BJ (cell line): ENCODE measurements at places on chromosomes 6 and 20.

GRCh38 chr6:137727216-137727765, 139.8 kb upstream of the TNFAIP3 start:
- no peak for DNase-seq

DNA sequence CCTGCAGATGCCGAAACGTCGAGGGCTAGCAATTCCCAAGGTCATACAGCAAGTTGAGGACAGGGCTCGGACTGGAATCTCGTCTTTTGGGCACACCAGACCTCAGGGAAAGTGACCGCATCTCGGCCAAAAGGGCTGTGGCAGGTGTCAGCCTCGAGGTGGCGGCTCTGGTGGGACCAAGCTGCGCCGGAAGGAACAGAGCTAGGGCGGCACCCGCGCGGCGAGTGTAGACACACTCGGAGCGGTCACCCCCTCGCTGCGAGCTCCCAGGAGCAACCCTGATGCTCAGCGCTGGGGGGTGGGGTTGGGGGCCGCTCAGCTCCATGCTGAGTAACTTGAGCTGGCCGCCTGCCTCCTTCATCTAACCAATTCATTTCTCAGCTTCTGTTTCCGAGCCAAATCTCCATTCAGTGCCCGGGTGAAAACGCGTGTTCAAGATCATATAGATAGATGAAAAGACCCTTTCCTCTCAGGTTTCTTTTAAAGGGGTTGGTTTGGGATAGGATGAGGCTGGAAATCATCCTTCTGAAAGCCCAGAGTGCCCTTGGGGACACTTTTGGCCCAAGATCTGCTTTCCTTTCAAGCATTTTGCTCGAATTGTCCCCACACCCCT, 2.2 kb upstream of the TUBB2B start:
- no peak for DNase-seq

- DNase-seq: no peak
These were observed 123.5 kb downstream of the RNF144B start for GRCh38 chr6:18510644-18511033.

GRCh38 chr20:20261159-20261558, 106.7 kb upstream of the INSM1 start:
- DNase-seq: no peak

DNA sequence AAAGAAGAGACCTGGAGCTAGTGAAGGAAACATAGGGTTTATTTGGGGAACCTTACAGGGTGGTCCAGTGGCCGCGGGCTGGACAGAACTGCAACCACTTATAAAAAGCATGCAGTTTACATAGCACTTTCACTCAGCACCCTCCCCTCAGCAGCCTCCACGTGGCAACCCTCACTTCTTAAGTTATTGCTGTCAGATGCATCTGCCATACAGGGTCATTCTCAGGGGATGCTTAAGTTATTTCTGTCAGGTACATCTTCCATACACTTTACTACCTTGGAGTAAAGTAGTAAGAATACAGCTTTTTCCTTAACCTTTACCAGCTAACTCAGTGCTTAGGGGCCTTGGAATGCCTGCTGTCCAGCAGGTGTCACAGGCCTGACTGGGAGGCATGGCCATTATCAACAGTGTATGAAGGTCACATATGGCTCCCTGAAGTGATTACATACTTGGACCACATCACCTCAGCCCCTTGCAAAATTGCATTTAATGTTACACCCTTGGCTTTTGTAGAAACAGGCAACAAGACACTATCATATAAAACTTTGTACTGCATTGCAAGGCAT, 2.0 kb upstream of the NOL7 start:
- DNase-seq: no peak

DNA sequence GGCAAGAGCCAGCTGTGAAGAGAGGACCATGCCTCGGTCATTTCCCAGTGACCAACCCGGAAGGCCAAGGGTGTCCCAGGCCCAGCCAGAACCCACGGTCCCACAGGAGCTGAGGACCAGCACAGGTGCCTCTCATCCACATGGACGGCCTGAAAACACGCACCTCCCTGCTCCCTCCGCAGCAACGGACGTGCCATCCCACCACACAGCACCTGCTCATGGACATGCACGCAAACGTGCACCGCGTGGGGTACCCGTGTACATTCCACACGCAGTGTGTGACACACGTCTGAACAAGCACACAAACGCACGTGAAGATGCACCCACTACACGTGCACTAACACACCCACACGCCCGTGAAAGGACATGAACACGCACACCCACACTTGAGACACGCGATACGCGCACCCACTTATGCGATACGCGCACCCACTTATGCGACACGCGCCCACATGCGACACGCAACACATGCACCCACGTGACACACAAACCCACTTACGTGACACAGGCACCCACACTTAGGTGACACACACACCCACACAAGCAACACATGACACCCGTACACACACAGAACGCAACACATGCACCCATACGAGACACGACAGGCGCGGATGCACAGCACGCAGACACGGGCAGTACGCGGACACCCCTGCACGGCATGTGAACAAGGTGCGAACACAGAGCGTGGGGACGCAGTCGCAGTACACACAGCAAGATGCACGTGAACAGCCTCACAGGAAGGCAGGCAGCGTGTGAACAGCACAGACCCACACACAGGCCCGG, 30.1 kb downstream of the LAMA5 start:
- DNase-seq: no peak

- DNase-seq: peak; percentile 9
These were observed 683.6 kb downstream of the BCKDHB start for GRCh38 chr6:80789912-80790570.

- no peak for DNase-seq
These were observed 28.7 kb downstream of the PERP start for GRCh38 chr6:138078491-138078890.

GRCh38 chr6:168078943-168079405, at the start of gene FRMD1:
FRMD1 (minus strand) TSS chr6:168079212; CDS start chr6:168079094, 118 bp downstream.
- DNase-seq: no peak

DNA sequence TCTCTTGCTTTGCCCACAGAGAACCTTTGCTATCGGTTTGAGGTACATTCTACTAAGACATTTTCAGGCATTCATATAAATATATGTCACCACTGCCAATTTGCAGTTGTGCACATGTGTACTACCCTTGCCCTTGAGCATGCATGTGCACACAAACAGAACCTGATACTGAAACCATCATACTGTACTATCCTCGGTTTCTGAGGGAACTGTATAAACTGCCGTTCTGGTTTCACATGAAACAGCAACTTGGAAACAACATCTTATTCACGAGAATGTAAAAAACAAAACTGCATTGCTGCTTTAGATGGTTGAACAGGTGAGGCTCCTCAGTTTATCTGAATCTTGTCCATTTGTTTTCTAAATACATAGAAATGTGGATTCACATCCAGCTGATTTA, 151.2 kb upstream of the TMEM170B start:
- no peak for DNase-seq

DNA sequence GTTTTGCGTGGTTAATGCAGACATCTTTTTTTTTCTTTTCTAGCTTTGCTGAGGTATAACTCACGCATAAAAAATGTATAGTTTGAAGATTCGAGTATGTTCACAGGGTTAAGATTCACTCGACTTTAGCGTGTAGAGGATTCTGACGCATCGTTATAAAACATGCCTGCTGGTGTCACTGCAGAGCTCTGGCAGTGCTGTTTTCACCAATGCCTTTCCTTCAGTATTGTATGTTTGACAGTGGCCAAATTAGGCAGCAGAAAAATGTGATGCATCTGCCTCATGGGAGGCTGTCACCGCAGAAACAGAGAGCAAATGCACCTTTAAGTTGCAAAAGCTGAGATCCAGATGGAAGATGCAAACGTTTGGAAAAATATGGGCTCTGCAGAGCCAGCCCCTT, 18.0 kb upstream of the SIRPB2 start:
- DNase-seq: no peak
